ENCODE measurements at places on chromosomes 4 and X.

- DNase-seq = no peak
These were observed 104.2 kb upstream of the HPGD start for GRCh38 chr4:174626342-174627008.

DNA sequence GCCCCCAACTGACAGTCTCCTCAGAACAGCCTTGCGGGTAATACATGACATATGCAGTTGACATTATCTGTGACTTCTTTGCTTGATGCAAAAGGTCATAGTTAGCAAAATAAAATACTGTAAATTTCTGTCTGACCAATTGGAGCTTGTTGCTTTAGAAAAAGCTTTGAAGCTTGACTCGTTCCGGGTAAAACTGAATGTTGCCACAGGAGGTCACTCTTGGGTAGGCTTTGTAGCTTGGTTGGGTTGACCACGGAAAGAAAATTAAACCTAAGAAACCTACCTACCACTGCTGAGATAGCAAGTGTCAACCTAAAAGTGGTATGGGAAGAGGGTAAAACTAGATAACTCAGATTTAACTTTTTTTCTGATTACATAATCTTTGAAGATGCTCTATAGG is 23.2 kb downstream of the PRPS2 start:
- DNase-seq = peak; percentile 2

- no peak for DNase-seq
These were observed 777 bp upstream of the WDFY3 start for GRCh38 chr4:84967243-84967690.

DNA sequence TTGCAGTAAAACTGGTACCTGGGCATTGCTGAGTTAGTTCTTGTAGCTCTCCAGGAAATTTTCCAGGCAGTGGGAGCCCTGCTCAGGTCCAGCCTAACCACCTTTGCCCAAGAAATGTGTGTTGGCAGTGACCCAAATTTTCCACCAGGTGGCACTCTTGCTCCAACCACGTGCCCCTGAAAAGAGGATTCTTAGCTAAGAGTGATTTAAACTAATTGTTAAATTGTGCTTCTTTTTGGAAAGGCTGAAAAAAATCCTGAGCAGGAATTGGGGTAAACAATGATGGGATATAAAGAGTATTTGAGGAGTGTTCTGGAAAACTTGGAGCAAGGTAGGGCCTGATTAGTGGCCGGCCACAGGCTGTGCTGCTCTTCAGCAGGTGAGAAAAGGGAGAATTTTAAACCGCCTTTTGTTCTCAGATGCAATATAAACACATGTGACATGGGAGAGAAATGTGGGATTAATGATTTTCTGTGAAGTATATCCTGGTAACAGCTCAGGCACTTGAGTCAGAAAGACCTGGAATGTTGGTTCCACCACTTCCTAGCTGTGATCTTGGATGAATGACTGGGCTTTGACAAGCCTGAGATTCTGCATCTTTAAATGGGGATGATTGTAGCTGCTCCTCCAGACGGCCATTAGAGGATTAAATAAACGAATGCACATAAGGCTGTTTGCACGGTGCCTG is 219.6 kb downstream of the PTTG2 start:
- no peak for DNase-seq

DNA sequence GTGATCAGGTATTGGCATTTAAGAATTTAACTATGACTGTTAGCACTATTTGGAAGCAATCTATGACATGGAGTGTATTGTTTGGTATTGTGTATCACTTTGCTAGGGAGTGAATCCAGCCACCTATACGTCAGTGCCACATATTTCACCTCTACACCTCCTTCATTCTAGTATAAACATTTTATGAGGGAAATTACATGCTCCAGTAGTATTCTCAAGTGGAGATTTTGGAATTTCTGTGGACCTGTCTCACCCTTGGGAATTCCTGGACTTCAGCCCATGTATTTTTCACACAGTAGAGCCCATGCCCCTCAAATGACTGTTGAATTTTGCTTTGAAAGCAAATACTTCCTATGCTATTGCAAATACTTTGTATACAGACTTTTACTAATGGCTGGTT is 11.3 kb downstream of the BST1 start:
- no peak for DNase-seq
